Pancreas (tissue), 10 donors: ENCODE measurements at places on chromosomes 16 and 17. TPM values are rescaled to one million over a fixed set of nuclear protein-coding genes. Genes with fewer than 3 reads are reported as not detected.

NLGN2 gene
- polyA plus RNA-seq, result 13.7 TPM

KRTAP1-5 gene
- not detected for polyA plus RNA-seq

FAM171A2 gene
- 0.87 TPM for polyA plus RNA-seq

SPEM1 gene
- not detected for polyA plus RNA-seq

USP6 gene
- 0.04 TPM for polyA plus RNA-seq

DNASE1L2 gene
- polyA plus RNA-seq, result 3.4 TPM

TEKT1 gene
- 0.07 TPM for polyA plus RNA-seq

QRICH2 gene
- 7.4 TPM for polyA plus RNA-seq

JPH3 gene
- polyA plus RNA-seq, result 1.9 TPM

C17orf78 gene
- not detected for polyA plus RNA-seq

CRHR1 gene
- polyA plus RNA-seq, result not detected

RAD51D gene
- 4.3 TPM for polyA plus RNA-seq

TOX3 gene
- 1.1 TPM for polyA plus RNA-seq

HAS3 gene
- polyA plus RNA-seq, result 0.87 TPM

FBXW10B gene
- 0.53 TPM for polyA plus RNA-seq

ERN2 gene
- 4.7 TPM for polyA plus RNA-seq

MYOCD gene
- 0.27 TPM for polyA plus RNA-seq

DPEP1 gene
- polyA plus RNA-seq, result 114 TPM

KRTAP17-1 gene
- polyA plus RNA-seq, result not detected

NEUROD2 gene
- not detected for polyA plus RNA-seq

PRR35 gene
- 0.38 TPM for polyA plus RNA-seq

SLC22A31 gene
- 3.8 TPM for polyA plus RNA-seq

ALOX12B gene
- 0.16 TPM for polyA plus RNA-seq

CDH3 gene
- polyA plus RNA-seq, result 0.47 TPM

MEOX1 gene
- 3.3 TPM for polyA plus RNA-seq

OR4D2 gene
- polyA plus RNA-seq, result not detected

DRC7 gene
- 2.0 TPM for polyA plus RNA-seq

IGSF6 gene
- 0.35 TPM for polyA plus RNA-seq

SLC5A10 gene
- polyA plus RNA-seq, result not detected

DHODH gene
- 4.6 TPM for polyA plus RNA-seq

KCNJ12 gene
- polyA plus RNA-seq, result 0.16 TPM

CYGB gene
- 10.3 TPM for polyA plus RNA-seq

TMEM235 gene
- polyA plus RNA-seq, result 0.11 TPM

ARSG gene
- polyA plus RNA-seq, result 0.53 TPM

C1QTNF8 gene
- not detected for polyA plus RNA-seq

MYH11 gene
- polyA plus RNA-seq, result 12.2 TPM

ZG16 gene
- polyA plus RNA-seq, result 0.52 TPM

KRTAP4-6 gene
- polyA plus RNA-seq, result not detected

LPO gene
- 0.08 TPM for polyA plus RNA-seq

GGT6 gene
- 27.0 TPM for polyA plus RNA-seq

LAT gene
- 26.0 TPM for polyA plus RNA-seq

KRT17 gene
- 2.6 TPM for polyA plus RNA-seq

PRR11 gene
- 0.08 TPM for polyA plus RNA-seq

FOXC2 gene
- 0.19 TPM for polyA plus RNA-seq

P3H4 gene
- 13.0 TPM for polyA plus RNA-seq

CDR2L gene
- 5.7 TPM for polyA plus RNA-seq

TTYH2 gene
- polyA plus RNA-seq, result 3.0 TPM

LITAFD gene
- polyA plus RNA-seq, result not detected

CES2 gene
- polyA plus RNA-seq, result 18.6 TPM

ZFP90 gene
- 9.2 TPM for polyA plus RNA-seq

ADAMTS18 gene
- 0.52 TPM for polyA plus RNA-seq

TRPV3 gene
- polyA plus RNA-seq, result 0.99 TPM

SLC38A8 gene
- polyA plus RNA-seq, result 0.38 TPM

TMEM100 gene
- 4.1 TPM for polyA plus RNA-seq
